ENCODE measurements at places on chromosomes 1 and 21.

GRCh38 chr1:3001471-3002348 lies 19.6 kb upstream of the ACTRT2 start:
- DNase-seq: no peak

DNA sequence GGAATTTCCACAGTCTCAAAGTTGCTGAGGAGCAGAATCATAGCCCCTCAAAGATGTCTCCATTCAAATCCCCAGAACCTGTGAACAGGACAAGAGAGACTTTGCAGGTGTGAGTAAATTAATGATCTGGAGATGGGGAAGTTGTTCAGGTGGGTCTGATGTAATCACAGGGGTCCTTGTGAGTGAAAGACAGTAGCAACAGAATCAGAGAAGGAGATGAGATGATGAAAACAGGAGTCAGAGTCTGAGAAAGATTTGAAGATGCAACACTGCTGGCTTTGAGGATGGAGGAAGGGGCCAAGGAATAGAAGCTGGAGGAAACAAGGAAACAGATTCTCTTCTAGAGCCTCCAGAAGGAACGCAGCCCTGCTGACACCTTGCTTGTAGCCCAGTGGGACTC lies 81.5 kb downstream of the SELENOF start:
- DNase-seq: no peak

DNA sequence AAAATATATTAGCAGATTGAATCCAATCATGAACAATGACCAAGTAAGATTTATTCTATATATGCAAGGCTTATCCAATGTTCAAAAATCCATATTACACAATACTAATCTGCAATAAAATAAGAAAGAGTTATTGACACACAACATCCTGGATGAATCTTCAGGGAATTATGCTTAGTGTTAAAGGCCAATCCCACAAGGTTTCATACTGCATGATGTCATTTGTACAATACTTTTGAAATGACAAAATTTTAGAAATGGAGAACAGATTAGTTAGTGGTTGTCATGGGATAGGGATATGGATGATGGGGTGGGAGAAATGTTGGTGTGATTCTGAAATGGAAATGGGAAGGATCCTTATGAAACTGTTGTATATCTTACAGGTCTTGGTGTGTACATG lies 425.7 kb downstream of the SIPA1L2 start:
- no peak for DNase-seq

GRCh38 chr1:90821152-90821787 lies 104.2 kb upstream of the BARHL2 start:
- no peak for DNase-seq

- DNase-seq: peak; percentile 61
Measured at GRCh38 chr1:108646648-108647269, 14.1 kb downstream of the HENMT1 start.

- peak; percentile 35 for DNase-seq
Measured at GRCh38 chr1:175481126-175482070, 262.0 kb downstream of the TNR start.

DNA sequence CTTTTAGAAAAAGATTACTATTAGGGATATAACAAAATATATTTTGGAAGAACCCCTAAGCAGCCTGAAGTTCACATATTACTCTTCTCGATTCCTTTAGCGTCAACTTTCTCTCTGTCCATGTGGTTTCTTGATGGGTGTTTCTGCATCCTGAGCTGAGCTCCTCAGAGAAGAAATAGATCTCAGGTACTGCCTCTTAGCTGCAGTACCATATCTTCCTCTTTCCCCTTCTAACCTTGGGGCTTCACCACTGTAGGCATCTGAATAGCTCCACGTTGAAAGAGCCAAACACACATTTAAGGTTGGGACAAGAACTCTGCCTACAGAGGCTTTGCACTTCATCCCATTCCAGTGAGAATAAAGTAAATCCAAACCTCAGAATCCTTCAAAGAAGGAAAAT lies 59.2 kb downstream of the SAMSN1 start:
- no peak for DNase-seq

GRCh38 chr1:168608796-168609715 lies 32.7 kb downstream of the XCL1 start:
- peak; percentile 69 for DNase-seq

GRCh38 chr21:41066086-41066938 lies 101.6 kb upstream of the BACE2 start:
- no peak for DNase-seq

DNA sequence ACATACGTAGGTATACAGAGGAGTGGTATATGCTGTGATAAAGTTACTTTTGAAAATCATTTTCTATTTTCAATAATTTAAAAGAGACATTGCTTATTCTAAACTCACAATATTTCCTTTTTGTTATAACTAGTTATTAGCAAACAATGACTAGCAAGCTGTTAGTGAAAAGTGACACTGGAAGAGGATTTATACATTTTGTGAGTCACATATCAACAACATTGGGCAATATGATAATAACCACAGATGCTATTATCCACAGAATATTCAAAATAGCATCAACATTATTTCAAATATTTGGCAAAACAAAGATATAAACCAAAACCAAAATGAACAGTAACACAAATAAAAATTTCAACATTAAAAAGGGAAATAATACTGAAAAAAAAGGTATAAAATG lies 104.0 kb upstream of the HP1BP3 start:
- no peak for DNase-seq

GRCh38 chr1:248813546-248813945 lies 12.2 kb downstream of the SH3BP5L start:
- no peak for DNase-seq

DNA sequence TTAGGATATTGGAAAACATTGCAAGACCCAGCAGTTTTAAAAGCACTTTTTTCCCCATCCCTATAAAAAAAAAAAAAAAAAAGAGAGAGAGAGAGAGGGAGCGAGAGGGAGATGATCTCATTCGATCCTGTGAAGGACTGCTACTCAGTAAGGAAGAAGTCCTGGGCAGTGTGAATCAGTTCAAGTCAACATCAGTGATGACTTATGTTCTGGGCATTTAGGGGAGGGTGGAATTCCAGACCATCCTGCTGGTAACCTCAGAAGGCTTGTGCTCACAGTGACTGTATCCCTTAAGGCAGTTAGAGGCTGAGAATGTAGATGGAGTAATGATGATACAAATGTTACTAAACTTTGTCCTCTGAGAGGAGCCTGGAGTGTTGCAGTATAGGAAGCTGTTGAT lies 151.4 kb downstream of the TGFB2 start:
- DNase-seq: peak; percentile 100

DNA sequence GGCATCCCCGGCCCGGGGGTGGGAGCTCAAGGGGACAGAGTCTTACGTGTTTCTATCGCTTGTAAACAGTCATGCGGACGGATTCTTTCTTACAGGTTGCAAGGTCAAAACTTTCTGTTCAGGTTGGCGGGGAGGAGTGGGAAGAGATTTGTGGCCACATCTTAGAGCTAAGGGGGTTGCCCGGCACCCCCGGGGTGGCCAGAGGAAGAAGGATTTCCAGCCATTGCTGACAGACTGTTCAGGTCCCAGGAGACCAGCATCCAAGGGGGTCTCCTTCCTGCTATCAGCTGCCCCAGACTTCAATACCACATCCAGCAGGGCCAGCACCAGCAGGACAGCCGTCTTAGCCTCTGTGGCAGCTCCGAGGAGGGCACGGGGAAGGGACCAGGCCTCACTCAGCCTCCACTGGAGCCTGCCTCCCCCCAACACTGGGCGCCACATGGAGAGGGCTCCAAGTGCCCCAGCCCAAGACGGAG lies 52.0 kb downstream of the KIF21B start:
- no peak for DNase-seq

GRCh38 chr1:51558375-51558924 lies 39.4 kb upstream of the EPS15 start:
- DNase-seq: peak; percentile 34

DNA sequence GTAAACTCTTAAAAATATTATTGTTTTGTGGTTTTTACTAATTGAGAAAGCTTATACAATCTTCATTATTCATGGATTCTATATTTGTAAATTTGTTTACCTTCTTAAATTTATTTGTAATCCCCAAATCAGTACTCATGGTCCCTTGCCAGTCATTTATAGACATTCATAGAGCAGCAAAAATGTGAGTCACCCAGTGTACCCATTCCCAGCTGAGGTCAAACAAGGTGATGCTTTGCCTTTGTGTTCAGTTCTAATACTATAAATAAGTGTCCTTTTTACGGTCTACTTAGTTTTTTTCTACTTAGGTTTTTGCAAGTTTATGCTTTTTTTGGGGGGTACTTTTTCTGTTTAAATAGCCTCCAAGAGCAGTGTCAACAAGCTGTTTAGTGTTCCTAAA lies 36.1 kb downstream of the SORT1 start:
- no peak for DNase-seq
